ENCODE measurements at places on chromosomes 6 and 20.

DNA sequence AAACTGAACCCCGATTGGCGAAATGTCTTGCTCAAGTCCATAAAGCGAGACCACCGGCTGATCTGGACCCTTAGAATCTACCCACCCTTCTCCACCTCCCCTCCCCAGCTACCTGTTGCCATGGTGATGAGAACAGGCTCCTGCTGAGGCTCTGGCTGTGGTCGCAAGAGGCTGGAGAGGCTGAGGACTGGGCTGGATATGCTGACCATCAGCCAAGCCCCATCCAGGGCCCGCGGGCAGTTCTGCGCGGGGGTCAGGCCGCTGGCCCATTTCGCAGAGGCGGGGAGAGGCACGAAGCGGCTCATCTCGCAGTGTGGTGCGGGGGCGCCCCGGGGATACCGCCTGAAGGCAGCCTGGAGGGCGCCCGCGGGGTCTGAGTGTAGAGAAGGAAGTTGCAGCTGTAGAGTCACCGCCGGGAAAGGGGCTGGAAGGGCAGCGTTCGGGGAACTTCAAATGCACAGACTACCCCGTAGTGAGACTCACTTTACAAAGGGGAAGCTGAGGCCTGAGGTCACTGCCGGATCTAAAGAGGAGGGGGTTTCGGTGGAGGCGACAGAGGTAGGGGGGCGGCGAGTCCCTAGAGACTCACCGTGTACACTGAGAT, 671 bp downstream of the TAPBP start:
- no peak for DNase-seq
- peak overlapping the region; percentile 84 for H3K27ac ChIP-seq
- peaks cover 22% of the 10 kb centered on the region for H3K4me1 ChIP-seq

GRCh38 chr6:38179300-38179699, 359.8 kb downstream of the ZFAND3 start:
- H3K4me1 ChIP-seq = no peaks in the 10 kb centered on the region
- H3K27ac ChIP-seq = no peak overlapping the region
- DNase-seq = no peak
- H3K27me3 ChIP-seq = no peaks in the 10 kb centered on the region
- H3K36me3 ChIP-seq = no peaks in the 10 kb centered on the region
- no peak overlapping the region for H3K4me3 ChIP-seq

DNA sequence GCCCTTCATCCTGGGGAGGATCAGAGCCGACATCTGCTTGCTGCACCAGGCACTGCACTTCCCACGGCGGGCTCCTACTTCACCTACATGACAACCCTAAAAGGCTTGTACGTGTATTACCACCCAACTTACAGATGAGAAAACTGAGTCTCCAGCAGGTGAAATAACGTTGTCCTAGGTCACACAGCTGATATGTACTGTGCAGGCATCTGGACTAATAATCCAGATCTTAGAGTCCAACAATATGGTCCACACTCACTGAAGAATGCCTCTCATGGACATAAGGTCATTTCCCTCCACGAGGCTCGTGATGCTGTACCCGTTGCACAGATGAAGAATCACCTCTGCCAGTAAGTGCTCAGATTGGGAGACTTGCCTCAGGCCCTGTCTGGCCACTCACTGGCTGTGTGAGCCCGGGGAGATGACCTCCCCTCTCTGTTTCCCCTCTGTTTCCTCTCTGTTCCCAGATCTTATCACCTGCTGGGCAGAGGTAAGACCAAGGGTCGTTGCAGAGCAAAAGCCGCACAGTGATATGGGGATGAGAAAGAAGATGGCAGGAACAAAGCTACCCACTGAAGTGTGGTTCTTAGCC, 32.1 kb downstream of the TGM2 start:
- peaks cover 34% of the 10 kb centered on the region for H3K36me3 ChIP-seq
- no peak overlapping the region for H3K27ac ChIP-seq
- DNase-seq = no peak
- H3K4me1 ChIP-seq = peaks cover 33% of the 10 kb centered on the region

DNA sequence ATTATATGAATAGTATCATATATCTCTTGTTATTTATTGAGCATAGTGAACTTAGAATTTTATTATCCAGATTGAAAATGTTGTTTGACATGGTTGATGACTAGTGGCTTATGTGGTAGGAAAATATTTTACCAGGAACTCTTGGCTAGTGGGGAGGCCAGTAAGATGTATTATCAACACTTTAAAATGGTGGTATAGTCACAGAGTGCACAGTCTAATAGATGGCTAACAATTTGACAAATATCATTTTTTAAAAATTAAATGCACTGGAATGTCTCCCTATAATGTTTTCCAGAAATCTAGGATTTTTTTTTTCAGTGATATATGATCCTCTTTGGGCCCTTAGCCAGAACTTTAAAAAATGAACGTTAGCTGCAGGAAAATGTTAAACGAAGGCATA, 26.9 kb upstream of the EYA4 start:
- no peak overlapping the region for H3K4me3 ChIP-seq
- H3K36me3 ChIP-seq = no peaks in the 10 kb centered on the region
- no peak for DNase-seq
- no peaks in the 10 kb centered on the region for H3K27me3 ChIP-seq
- no peak overlapping the region for H3K27ac ChIP-seq
- no peaks in the 10 kb centered on the region for H3K4me1 ChIP-seq

DNA sequence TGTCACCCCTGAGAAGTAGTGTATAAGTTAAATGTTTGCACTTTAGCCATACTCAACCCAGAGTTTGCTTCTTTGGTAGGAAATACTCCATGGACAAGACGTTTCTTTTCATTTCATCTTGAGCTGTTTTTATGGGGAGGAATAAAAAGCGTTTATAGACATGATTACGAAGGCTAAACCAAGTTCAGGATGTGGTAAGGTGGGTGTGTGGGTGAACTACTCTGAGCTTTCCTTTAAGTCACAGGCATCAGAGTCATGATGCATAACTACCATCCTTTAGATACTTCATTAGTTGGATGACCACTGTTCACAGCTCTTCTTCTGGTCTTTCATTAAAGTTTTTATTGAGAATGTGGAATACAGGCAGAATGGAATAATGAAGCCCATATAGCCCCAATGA, 48.9 kb downstream of the EBF4 start:
- no peaks in the 10 kb centered on the region for H3K4me1 ChIP-seq
- no peaks in the 10 kb centered on the region for H3K27me3 ChIP-seq
- no peak for DNase-seq
- H3K4me3 ChIP-seq = no peak overlapping the region
- H3K27ac ChIP-seq = no peak overlapping the region

GRCh38 chr20:47221036-47221625, 135.4 kb downstream of the ZMYND8 start:
- H3K36me3 ChIP-seq = peaks cover 64% of the 10 kb centered on the region
- no peak overlapping the region for H3K4me3 ChIP-seq
- DNase-seq = no peak
- H3K27me3 ChIP-seq = no peaks in the 10 kb centered on the region
- no peaks in the 10 kb centered on the region for H3K4me1 ChIP-seq

- H3K36me3 ChIP-seq = no peaks in the 10 kb centered on the region
- DNase-seq = no peak
- no peak overlapping the region for H3K4me3 ChIP-seq
- no peak overlapping the region for H3K27ac ChIP-seq
Observed at GRCh38 chr20:55668631-55669030, 336.7 kb downstream of the CBLN4 start.

- H3K27ac ChIP-seq = peak overlapping the region; percentile 94
- no peak overlapping the region for H3K4me3 ChIP-seq
- peak; percentile 47 for DNase-seq
- H3K4me1 ChIP-seq = peaks cover 49% of the 10 kb centered on the region
Observed at GRCh38 chr20:49948178-49948577, 12.0 kb downstream of the RNF114 start.

GRCh38 chr6:1865585-1865984, 255.9 kb downstream of the FOXC1 start:
- no peaks in the 10 kb centered on the region for H3K4me1 ChIP-seq
- no peak overlapping the region for H3K4me3 ChIP-seq
- DNase-seq = no peak
- no peak overlapping the region for H3K27ac ChIP-seq

- no peaks in the 10 kb centered on the region for H3K27me3 ChIP-seq
- no peak overlapping the region for H3K27ac ChIP-seq
- no peaks in the 10 kb centered on the region for H3K4me1 ChIP-seq
Observed at GRCh38 chr6:47733879-47734558, 35.6 kb downstream of the ADGRF4 start.

DNA sequence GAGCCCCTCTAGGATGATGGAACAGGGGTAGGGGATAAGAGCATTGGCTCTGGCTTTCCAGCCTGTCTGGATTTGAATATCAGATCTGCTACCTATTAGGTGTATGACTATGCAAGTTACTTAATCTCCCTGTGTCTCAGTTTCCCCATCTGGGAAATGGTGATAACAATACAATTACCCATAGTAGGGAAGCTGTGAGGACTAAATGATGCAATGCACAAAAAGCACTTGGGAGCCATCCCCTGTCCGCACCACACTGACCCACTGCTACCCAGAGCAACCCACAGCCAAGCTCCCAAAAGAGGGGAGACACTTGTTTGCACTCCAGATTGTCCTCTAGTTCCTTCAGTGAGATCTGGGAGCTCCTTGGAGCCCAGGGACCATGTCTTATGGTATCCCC, 30.1 kb downstream of the C6orf132 start:
- no peak overlapping the region for H3K27ac ChIP-seq
- no peaks in the 10 kb centered on the region for H3K27me3 ChIP-seq
- H3K4me1 ChIP-seq = no peaks in the 10 kb centered on the region
- H3K36me3 ChIP-seq = no peaks in the 10 kb centered on the region

DNA sequence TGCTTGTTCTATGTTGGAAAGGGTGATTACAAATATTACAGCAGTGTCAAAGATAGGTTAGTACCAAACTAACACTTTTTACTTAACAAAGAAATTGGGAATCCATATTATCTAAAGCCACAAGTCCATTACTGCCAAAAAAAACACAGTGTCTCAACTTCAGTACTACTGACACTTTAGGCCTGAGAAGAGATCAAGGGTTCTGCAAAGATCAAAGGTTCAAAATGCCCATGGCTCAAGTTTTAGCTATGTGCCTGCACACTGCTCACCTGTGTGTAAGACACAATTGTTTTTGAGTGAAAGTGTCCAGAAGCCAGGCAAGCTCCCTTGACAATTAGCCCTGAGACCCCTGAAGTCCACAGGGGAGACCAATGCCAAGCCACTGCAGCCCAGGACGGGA, 132.6 kb downstream of the ZMYND8 start:
- H3K36me3 ChIP-seq = peaks cover 71% of the 10 kb centered on the region
- no peak overlapping the region for H3K27ac ChIP-seq
- H3K4me1 ChIP-seq = no peaks in the 10 kb centered on the region
- no peaks in the 10 kb centered on the region for H3K27me3 ChIP-seq

- H3K4me3 ChIP-seq = no peak overlapping the region
- H3K4me1 ChIP-seq = no peaks in the 10 kb centered on the region
- H3K36me3 ChIP-seq = no peaks in the 10 kb centered on the region
- H3K27me3 ChIP-seq = no peaks in the 10 kb centered on the region
Observed at GRCh38 chr6:85096976-85097375, 332.6 kb upstream of the TBX18 start.

- peak overlapping the region; percentile 100 for H3K4me3 ChIP-seq
- no peak for DNase-seq
- H3K27me3 ChIP-seq = no peaks in the 10 kb centered on the region
- H3K4me1 ChIP-seq = peaks cover 32% of the 10 kb centered on the region
- H3K36me3 ChIP-seq = peaks cover 43% of the 10 kb centered on the region
Observed at GRCh38 chr20:41138475-41139226, 1.3 kb downstream of the PLCG1 start.

GRCh38 chr20:24942679-24943078, 6.4 kb upstream of the CST7 start:
- H3K27me3 ChIP-seq = no peaks in the 10 kb centered on the region
- no peaks in the 10 kb centered on the region for H3K4me1 ChIP-seq
- no peak overlapping the region for H3K27ac ChIP-seq
- no peaks in the 10 kb centered on the region for H3K36me3 ChIP-seq

GRCh38 chr6:163329991-163330390, 84.5 kb upstream of the QKI start:
- no peak for DNase-seq
- peaks cover 20% of the 10 kb centered on the region for H3K4me1 ChIP-seq
- H3K4me3 ChIP-seq = no peak overlapping the region
- H3K36me3 ChIP-seq = no peaks in the 10 kb centered on the region
- no peaks in the 10 kb centered on the region for H3K27me3 ChIP-seq

DNA sequence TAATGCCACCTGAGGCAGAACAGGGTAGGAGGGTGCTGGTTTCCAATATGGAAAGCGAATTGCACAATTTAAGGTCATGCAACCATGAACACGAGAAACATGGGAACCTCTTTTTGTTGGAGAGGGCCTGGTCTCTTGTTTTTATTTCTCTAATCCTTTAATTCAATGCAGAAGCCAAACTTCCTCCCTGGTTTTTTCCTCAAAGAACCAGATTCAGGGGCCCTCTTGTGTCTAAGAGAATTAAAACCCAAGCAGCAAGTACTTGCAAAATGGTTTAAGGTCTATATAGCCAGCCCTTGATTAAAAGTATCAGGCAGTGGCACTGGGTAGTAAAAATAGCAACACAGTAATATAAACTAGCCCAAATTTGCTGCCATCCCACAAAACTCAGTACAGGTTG, 19.5 kb downstream of the GSTA4 start:
- no peak overlapping the region for H3K27ac ChIP-seq
- H3K27me3 ChIP-seq = no peaks in the 10 kb centered on the region
- no peak for DNase-seq
- H3K4me1 ChIP-seq = peaks cover 12% of the 10 kb centered on the region
- H3K36me3 ChIP-seq = no peaks in the 10 kb centered on the region
- no peak overlapping the region for H3K4me3 ChIP-seq

DNA sequence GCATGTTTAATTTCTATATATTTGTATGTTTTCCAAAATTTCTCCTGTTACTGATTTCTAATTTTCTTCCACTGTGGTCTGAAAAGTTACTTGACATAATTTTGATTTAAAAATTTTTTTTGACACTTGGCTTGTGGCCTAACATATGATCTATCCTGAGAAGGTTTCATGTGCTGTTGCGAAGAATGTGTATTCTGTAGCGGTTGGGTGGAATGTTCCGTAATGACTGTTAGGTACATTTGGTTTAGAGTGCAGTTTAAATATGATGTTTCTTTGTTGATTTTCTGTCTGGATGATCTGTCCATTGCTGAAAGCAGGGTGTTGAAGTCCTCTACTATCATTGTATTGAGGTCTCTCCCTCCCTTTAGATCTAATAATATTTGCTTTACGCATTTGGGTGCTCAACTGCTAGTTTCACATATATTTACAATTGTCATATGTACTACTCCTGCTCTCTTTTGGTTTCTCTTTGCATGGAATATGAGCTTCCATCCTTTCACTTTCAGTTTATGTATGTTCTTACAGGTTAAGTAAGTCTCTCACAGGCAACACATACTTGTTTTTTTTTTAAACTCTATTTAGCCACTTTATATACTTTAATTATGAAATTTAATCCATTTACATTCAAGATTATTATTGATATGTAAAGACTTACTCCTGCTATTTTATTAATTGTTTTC, 19.5 kb upstream of the EDN1 start:
- no peaks in the 10 kb centered on the region for H3K36me3 ChIP-seq
- no peak overlapping the region for H3K27ac ChIP-seq
- DNase-seq = no peak
- no peak overlapping the region for H3K4me3 ChIP-seq
- no peaks in the 10 kb centered on the region for H3K27me3 ChIP-seq
- peaks cover 14% of the 10 kb centered on the region for H3K4me1 ChIP-seq

All from SJSA1 (cell line).